ENCODE measurements at places on chromosomes 7 and 10. TPM values are rescaled to one million over a fixed set of nuclear protein-coding genes. Genes with fewer than 3 reads are reported as not detected.

RHOBTB1 gene
- 18.9 TPM for total RNA-seq

EPC1 gene
- 21.9 TPM for total RNA-seq

DNA sequence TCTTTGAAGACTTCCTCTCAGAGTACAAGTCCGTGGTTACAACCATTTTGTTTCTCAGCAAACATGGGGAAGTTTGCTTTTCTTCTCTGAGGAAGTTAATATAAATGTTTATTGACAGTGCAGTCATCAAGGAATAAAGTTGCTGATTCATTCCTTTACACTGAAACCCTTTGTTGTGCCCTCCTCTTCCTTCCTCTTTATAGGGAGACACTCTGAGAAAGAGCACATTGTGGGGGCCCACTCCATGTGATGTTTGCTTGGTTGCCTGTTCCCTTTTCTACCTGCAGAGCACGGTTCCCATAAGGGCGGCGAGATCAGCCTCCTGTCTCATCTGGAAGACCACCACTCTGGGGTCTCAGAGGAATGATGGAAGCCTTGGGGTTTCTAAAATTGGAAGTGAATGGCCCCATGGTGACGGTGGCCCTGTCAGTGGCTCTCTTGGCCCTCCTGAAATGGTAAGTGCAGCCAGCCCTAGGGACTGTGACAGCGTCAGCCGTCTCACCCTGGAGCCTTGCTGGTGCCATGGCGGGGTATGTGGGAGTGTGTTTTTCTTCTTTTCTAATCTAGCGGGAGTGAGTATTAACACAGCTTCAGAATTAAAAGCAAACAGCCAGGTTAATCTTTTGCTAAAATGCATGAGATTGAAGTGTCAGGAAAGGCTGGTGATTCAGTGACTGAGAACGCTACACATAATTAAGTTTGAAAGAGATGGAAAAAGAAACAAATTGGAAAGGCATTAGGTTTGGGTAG, at the start of gene TBXAS1:
Gene TBXAS1, plus strand, starts transcription at position 240 of the 750 bp plus-strand sequence. Its CDS starts 127 bp downstream, at position 367.
- peak; percentile 47 for DNase-seq

DNA sequence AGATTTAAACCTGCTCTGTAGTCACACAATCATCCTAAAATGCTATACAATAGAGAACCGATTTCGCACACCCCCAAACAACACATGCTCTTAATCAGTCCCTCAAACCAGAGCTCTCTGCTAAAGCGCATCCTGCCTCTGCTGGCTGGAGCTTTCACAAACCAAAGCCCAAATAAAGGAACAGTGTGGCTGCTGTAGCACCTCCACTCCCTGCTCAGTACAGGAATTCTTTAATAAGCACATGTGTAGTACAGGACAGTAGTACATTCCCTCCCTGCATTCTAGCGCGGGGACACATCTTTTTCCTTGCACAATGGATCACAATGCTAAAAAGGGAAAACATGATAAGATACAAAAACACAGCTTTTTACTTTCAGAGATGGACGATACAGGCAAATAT, 684.6 kb downstream of the MAGI2 start:
- no peak for DNase-seq

DNA sequence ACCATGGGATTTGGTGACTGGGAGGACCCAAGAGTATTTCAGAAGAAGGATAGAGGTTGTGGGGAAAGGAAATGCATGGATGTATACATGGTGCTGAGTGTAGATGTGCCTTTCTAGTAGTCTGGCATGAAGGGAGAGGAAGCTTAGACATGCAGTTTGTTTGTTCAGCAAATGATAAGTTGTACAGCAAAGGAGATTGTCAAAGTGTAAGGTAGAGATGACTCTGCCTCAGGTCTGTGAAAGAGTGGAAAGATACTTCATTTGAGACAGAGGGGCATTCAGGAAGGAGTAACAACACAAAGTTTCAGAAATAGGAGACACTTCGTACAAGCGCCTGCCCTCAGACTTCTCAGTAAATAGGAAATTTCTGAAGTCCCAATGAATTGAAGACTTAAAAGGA, 152.3 kb downstream of the CELF2 start:
- DNase-seq: no peak

DNA sequence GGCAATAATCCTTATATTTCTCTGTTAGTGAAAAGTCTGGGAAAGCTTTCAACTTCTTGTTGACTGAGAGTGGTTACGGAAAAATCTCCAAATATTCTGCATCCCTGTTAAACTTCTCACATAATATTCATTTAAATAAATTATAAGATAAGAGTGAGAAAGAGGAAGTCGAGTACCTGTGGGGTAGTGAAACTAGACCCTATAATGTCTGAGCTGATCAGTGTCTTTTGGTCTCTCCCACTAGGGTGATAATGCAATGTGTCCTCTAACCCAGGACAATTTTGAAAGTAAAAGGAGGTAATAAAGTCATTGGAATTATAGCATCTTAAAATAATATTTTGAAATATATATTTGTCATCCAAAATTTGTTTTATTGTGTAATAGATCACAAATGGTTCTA, 2.1 kb upstream of the AGR3 start:
- no peak for DNase-seq

Measured in IMR-90 (cell line).